ENCODE measurements at places on chromosomes 3 and 15.

DNA sequence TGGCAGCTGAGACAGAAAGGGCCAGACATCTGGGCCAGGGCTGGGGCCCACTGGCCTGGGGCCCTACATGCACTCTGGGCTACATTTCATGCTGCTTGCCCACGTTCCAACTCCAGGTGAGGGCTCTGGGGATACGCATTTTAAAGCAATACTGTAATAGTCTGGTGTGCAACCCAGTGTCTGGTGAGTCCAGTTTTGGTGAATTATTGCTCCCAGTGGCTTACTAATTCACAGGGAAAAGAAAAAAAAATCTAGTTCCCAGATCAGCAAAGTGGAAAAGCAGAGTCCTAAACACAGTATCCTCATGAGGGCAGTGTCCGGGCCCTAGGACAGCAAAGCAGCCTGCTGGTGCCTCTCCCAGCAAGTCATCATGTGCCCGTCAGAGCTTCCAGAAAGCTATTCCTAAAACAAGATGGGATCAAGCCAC lies 82.4 kb downstream of the CCNL1 start:
- DNase-seq: peak; percentile 22

- DNase-seq: no peak
Observed at GRCh38 chr3:192831801-192832347, 85.8 kb downstream of the MB21D2 start.

GRCh38 chr3:119835556-119835955 lies 53.7 kb downstream of the NR1I2 start:
- DNase-seq: no peak

DNA sequence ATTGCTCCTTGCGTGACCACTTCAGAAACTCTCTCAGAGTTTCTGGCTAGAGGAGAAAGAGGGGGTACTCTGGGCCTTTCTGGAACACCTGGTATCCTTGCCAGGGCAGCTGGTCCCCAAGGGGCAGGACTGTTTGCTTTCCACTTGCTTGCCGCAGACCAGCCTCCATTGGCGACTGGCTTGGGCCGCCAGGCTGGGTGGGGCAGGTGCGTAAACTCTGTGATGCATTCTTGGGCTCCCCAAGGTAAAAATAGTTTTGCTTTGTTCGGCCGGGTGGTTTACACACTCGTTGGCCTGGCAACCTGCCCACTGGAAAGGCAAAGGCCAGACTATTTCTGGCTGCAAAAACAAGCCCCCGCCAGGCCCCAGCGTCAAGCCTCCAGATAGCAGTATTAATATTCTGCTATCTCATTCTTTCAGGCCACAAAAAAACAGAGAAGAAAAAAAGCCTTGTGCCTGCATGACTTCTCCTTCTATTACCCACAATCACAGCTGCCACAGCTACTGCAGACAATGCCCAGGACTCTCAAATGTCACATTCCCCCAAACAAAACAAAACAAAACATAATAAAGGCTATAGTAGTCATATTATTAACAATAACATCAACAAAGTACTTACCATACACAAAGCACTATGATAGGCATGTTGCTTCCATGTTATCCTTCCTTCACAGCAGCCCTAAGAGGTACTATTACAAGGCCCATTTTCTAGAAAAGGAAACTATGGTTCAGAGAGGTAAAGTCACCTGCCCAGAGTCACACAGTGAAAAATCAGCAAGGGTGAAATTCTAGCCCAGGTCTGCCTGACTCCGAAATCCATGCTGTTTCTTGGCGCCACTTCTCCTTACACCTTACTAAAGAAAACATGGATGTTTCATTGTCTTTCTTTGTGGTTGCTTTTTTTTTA lies 14.0 kb upstream of the SSUH2 start:
- peak; percentile 95 for DNase-seq

DNA sequence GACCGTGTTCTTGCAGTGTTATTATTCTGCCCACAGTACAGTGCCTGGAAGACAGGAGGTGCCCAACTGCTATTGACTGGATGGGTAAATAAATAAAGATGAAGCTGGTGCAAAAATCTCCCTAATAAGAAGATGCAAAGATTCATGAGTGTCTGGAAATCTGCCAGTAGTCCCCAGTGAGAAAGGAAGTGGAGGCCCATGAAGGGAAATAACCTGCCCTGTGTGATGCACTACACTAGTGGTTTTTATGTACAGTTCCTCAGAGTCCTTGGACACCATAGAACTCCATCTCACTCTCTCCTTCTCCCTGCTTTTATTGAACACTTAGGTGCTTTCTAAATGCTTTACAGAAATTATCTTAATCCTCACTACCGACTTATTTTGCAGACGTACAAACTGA lies 8.3 kb upstream of the SUCLG2 start:
- DNase-seq: no peak

DNA sequence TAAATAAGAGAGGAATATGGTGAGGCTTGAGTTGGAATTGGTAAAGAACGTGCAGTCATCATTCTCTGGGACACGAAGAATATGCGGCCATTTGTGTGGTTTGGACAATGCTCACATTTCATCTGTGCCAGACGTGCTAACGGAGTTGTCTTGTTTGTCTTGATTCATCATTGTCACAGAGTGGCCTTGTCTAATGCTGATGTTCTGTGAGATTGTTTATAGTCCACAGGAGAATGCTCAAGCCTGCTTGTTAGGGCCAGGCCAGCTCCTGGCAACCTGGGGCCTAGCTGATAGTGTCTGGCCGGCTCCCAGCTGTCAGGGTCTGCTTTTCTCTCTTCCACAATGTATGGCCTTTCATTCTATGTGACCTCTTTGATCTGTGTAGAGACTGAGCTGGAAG lies 384.7 kb downstream of the EDEM1 start:
- no peak for DNase-seq

- no peak for DNase-seq
Observed at GRCh38 chr15:67142092-67142766, 76.8 kb downstream of the SMAD3 start.

DNA sequence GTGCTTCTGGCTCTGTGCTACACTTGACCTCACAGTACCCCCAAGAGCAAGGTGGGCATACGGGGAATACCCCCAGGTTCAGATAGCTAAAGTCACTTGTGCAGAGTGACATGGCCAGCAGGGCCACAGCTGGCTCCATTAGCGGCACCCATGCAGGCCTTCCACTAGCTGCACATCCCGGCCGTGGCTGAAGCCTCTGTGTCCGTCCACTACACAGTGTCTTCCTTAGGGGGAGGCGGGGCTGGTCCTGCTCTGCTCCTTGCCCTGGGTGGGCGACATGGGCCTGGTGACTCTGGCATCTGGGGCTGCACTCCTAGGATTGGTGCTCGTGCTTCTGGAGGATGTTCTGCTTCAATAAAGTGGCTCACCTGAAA lies 169.1 kb upstream of the IQSEC1 start:
- no peak for DNase-seq

- DNase-seq: no peak
Observed at GRCh38 chr3:194128202-194128918, 7.6 kb upstream of the HES1 start.

DNA sequence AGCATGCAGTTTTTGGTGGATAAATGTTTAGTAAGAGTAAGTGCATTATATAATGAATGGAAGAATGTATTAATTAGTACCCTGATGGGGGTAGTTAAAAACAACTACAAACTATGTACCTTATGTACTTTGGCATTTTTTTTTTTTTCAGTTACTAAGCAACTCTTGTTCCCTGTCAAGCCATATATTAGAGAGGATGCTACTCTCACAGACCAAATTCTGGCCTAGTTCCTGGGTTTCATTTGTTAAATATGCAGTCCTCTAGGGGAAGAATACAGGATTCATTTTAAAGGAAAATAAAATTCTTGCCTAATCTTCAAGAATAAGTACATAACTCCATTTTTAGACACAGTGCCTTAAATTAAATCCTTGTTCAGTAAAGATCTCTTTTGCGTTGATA lies 16.9 kb downstream of the FAM98B start:
- no peak for DNase-seq

GRCh38 chr3:15086699-15087098 lies 12.2 kb downstream of the RBSN start:
- no peak for DNase-seq

GRCh38 chr3:41053220-41053619 lies 146.1 kb upstream of the CTNNB1 start:
- no peak for DNase-seq

DNA sequence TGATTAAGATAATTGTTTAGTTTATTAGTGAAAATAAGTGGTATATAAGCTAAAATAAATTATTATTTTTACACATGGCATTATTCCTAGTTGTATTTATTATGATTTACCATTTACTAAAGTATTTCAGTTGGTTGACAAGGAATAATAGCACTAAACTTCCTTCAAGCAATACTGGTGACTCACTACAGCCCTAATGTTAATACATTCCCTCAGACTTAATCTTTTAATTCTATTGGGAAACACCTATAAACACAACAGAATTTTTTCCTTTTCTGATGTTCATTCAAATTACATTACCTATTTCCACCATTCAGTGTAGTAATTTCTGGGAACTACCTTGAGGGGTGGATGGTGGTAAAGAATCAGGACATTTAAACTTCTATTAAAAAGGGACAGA lies 264.0 kb downstream of the TIGIT start:
- no peak for DNase-seq

DNA sequence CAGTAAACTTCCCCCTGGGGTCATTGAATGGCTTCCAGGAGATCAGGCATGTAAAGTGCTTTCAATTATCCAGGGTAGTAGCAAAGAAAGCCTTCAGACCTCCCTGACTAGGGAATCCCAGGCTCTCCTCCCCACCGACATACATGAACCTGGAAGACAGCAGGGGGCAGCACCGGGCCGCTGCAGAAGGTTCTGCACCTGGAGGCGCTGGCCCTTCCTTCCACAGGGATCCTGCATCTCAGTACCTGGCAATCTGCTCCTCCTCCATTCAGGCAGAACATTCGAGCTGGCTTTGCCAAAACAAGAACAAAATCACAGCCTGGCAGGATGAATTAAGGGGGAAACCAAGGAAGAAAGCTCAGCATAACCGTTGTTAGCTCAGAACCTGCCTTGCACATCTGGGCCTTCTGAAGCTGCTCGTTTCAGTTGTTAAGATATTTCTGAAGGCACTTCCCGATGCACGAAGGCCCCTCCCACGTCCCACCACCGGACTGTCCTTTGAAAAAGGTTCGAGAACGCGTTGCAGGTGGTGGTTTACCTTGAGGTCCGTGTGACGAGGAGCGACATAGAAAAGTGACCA lies 237.7 kb downstream of the SLCO3A1 start:
- peak; percentile 11 for DNase-seq

GRCh38 chr3:194976874-194977273 lies 291.2 kb downstream of the FAM43A start:
- DNase-seq: no peak

GRCh38 chr15:41603941-41604911 lies 45.2 kb downstream of the TYRO3 start:
- peak; percentile 40 for DNase-seq

GRCh38 chr15:76107169-76107568 lies 47.4 kb downstream of the TMEM266 start:
- no peak for DNase-seq

DNA sequence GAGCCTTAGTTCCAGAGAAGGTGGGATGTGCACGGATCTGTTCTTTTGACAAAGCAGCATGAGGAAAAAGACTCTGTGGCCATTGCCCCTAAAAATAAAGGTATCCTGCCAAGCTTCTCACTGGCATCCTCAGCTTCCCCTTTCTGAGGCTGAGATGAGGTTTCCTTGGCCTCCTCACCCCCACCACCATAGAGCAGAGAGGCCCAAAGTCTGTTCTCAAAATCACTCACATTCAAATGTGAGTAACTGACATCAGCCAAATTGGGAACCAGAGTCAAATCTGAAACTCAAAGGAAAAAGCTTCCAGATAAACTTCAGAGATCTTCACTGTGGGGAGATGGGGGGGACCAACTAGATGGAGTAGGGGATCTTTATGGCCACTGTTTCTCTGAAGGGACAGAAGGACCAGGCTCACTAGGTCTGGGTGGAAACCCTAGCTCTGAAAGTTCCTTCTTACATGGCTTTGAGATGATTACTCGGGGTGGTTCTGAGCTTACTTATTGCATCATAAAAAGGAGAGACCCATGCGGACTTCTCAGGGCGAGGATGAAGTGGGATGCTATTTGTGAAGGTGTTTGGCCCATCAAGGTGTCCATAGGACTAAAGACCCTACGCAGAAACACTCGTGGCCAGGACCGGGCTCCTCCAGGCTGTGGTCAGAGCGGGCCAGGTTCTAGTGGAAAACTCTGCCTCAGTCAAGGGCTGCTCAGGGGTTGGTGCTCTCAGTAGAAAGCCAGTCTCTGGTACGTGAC lies 61.5 kb upstream of the MEF2A start:
- no peak for DNase-seq

DNA sequence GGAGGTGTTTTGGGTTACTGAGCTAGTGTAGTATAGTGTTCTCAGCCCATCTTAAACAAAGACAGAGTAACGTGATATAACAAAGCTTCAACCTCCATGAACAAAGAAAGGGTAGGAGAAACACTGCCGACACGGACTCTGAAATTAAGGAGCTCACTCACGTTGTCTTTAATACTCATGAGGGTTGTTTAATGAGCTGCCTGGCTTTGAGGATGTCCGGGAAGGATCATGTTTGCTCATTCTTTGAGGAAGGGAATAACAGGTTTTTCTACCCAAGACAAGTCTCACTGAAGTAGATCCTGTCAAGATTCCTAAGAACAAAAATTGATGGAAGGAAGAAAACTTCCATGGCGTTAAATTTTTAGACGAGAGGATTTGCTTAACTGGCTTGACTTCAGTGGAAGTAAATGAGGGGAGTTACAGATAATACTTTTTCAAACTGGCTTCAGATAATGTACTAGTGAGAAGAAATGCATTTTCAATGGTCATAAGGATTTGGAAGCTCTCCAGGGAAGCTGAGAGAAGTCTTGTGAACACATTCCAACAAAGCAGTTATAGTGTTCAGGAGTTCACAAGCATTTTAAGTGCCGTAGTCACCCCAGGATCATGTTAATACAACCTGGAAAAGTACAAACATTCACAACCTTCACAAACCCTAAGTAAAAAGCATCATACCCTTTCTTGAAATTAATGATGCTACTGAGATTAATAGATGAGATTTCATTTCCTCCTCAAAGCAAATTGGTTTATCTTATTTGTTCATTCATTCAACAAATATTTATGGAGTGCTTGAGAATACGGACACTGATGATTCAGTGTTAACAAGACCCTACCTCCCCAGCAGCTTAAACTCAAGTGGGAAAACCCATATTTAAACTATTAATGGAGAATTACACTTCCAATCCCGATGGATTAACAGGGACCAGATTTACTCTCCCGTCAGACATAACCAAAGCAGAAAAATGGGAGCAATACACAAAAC lies 101.5 kb downstream of the SHQ1 start:
- DNase-seq: no peak

GRCh38 chr3:162134571-162134970 lies 638.0 kb downstream of the OTOL1 start:
- DNase-seq: no peak

DNA sequence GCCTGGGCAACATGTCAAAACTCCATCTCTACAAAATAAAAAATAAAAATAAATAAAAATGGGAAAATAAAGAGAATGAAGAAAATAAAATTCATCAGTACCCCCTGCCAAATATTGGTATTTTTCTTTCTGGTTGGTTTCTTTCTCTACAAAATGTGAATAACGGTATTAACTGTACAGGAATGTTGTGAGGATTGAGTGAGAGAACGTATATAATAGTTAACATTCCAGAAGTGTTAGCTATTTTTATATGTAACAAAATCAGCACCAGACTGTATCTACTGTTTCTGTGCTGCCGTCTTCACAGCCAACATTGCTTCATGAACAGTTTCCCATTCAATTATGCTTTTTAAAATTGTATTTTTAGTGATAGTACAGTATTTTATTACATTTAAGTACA lies 25.5 kb upstream of the RNU6-1 start:
- DNase-seq: no peak

All from SHP77 (cell line).